Stimulated activated CD4-positive, alpha-beta T cell treated with anti-CD3 and anti-CD28 coated beads, Interleukin-1b, Interleukin-23, amount 100 ng/mL, for 48 hours (primary cell): ENCODE measurements at places on chromosomes 4 and X.

DNA sequence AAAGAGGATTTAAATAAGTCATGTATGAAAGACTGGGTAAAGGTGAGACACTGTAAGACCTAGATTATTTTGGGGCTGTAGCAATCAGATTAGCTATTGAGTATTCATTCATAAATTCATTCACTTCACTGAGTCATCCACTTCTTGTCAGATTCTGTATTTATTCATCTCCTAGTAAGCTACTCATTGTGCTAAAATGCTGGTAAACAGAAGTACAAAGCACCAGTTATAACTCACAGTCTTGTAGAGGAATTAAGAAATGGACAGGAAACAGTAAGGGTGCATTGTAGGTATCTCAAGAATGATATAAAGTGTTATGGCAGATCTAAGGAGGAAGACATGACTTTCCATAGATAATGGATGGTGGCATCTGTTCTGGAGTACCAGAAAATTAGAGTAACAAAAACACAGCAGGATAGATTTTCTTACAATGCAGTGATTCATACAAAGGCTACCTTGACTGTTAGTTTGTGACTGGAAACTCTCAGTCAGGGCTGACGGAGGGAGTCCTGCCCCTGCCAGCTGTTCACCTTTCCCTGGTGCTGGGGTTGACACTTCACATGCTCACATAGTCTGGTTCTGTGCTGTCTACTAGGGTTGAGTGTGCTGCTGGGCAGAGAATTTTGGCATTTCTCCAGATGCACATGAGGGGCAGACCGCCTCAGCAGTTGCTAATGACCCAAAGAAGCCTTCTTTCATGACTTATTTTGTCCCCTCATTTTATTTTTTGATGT lies 26.5 kb upstream of the HAND2 start:
- DNase-seq: no peak

- no peak for DNase-seq
Measured at GRCh38 chr4:15104825-15105224, 102.5 kb downstream of the CPEB2 start.

- DNase-seq: peak; percentile 27
Measured at GRCh38 chrX:71106427-71106826, at the start of gene CXorf65. Gene CXorf65 (minus strand): TSS chrX:71106740. CDS start chrX:71106556, 184 bp downstream.

- no peak for DNase-seq
Measured at GRCh38 chr4:26120098-26120825, 200.6 kb upstream of the RBPJ start.

DNA sequence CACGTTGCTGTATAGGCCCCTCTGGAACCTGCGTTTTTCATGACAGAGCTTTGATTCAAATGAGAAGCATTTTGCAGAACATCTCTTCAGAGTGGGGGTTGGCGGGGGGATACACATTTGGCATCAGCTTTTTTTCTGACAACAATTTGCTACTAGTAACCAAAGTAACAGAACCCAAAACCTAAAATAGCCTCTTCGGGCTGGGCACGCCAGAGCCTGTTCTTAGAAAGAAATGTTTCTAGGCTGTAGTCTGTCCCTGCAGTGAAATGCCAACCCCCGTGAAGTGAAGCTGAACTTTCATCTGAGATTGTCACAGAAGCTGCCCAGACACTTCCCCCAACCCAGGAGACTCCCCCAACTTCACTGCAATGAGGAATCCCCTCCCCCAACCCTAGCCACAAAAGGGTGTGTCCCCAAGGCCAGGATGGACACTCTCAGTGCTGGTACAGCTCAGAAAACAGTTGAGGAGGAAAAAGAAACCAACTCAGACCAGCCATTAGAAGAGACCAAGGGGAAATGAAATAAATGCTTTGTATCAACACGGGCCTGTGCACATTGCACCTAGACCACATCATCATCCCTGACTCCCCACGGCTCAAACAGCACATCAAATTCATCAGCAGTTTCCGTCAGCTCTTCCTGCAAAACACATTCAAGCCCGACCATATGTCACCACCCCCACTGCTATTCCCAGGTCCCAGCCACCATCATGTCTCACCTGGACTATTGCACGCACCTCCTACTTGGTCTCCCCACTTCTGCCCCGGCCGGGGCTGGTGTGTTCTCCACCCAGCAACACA lies 8.4 kb upstream of the MAN2B2 start:
- DNase-seq: no peak

DNA sequence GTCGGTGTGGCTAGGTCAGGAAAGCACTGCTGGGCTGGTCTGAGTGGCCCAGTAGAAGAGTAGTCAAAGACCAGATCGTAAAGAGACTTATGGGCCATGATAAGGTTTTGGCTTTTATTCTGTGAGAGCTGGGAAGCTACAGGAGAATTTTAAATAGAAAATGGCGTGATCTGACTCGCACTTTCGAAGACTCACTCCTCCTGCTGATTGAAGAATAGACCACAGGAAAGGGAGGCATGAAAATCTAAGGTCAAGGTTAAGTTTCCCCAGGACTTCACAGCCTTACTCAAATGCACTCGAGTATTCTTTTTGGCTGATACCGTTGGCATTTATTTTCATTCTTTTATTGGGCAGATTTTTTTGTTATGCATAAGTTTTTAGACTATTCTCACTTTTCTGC lies 231.4 kb upstream of the ANKRD50 start:
- no peak for DNase-seq

DNA sequence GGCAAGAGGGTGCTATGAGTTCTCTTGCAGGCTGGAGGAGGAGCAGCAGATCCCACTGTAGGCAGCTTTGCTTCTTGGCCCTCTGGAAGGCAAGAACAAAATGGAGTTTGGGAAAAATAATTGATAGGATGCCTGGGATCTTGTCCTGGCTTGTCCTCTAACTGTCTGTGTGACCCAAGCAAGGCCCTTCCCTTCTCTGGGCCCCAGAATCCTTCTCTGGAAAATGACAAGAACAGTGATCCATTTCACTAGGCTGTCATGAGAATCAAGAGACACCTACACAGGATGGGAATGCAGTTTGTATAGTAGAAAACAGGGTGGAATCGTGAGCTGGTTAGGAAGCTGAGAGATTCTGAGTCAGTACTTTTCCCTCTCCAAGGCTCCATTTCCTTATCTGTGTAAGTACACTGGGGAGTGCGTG lies 133.3 kb downstream of the PJA1 start:
- DNase-seq: no peak

- DNase-seq: no peak
Measured at GRCh38 chr4:136908122-136908521, 624.2 kb downstream of the PCDH18 start.

- DNase-seq: no peak
Measured at GRCh38 chr4:157907226-157907946, 265.4 kb downstream of the GASK1B start.

- no peak for DNase-seq
Measured at GRCh38 chr4:55103224-55103623, 22.2 kb downstream of the KDR start.

DNA sequence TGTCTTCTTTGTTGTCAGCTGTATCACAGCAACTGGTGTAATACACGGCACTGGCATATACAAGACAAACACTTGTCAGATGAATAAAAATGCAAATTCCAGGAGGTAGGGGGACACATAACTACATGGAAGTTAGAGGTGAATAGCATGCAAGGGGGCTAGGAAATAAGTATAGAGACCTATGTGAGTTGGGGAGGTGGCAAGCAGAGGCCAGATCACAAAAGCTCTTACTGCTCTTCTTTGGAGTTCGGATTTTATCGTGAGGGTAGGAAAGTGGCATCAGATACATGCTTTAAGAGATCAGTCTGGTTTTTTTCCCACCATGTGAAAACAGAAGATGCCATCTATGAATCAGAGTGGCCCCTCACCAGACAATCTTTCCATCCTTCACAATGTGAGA lies 2.8 kb upstream of the SRP72 start:
- no peak for DNase-seq

DNA sequence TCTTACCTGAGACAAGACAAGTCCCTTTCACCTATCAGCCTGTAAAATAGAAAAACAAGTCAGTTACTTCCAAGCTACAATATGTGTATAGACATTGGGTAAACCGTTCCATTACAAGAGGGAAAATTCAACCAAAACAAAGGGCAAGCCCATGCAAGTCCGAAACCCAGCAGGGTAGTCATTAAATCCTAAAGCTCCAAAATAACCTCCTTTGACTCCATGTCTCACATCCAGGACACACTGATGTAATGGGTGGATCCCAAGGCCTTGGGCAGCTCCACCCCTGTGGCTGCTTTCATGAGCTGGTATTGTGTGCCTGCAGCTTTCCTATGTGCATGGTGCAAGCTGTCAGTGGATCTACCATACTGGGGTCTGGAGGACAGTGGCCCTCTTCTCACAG lies 14.7 kb upstream of the FAM47B start:
- DNase-seq: no peak

GRCh38 chr4:60737858-60738257 lies 462.3 kb upstream of the ADGRL3 start:
- no peak for DNase-seq

DNA sequence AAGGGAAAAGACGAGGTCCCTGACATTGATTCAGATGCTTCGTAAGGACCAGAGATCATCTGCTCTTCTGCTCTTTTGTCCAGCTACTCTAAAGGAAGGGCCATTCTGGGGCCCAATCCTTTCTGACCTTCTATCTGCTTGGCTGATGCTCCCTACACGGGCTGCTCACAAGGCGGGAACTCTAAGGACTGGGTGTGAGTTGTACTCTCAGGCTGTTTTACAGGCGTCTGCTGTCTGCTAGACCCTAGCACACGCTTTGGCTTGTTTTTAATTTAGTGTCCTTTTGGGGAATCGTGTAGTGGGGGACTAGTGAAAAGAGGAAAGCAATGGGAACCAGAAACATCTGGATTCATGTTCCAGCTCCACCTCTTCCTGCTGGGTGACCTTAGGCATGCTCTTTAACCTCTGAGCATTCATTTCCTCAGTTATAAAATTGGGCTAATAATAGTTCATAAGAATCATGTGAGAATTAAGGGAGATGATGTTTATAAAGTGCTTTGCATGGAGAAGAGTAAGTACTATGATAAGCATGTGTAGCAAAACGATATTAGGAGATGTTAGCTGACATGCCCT lies 53.1 kb downstream of the CASP3 start:
- no peak for DNase-seq

GRCh38 chrX:136736690-136737089 lies 44.0 kb downstream of the ARHGEF6 start:
- no peak for DNase-seq

GRCh38 chrX:51257490-51257889 lies 75.1 kb upstream of the NUDT10 start:
- DNase-seq: no peak

DNA sequence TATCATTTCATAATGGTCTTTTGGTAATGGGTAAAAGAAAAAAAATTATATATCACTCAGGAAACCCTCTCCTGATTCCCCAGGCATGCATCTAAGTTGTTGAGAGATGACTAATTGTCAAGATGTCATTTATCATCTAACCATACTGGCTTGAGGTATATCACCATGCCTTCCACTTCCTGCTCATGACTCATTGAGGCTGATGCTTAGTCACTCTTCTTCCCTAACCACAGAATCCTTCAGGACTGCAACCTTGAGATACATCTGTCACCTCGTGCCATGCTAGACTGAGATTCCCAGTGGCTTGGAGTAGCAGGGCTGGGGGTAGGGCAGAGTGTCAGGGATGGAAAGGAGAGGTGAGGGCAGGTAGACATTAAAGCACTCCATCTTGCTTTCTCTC lies 782.5 kb upstream of the INTU start:
- DNase-seq: no peak

- no peak for DNase-seq
Measured at GRCh38 chrX:34279866-34280560, 147.9 kb upstream of the FAM47A start.

GRCh38 chr4:158006990-158007389 lies 165.8 kb downstream of the GASK1B start:
- DNase-seq: no peak

DNA sequence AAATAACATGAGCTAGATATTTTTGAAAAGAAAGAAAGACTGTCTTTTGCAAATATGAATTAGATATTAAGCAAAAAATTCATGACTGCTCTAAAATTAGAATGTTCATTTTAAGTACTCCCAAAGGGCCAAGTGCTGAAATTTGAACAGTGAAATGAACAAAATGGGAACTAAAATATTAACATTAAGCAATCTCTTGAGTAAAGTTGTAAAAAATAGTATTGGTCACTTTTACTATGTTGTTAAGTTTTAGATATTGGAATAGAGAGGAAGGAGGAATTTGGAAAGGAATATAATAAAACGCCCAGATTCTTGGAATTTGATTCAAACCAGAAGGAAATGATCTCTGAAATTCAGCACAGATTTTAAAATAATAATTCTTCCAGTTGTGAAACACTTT lies 125.9 kb upstream of the ANK2 start:
- DNase-seq: no peak

- DNase-seq: no peak
Measured at GRCh38 chrX:17692709-17693346, 44.5 kb upstream of the SCML1 start.

DNA sequence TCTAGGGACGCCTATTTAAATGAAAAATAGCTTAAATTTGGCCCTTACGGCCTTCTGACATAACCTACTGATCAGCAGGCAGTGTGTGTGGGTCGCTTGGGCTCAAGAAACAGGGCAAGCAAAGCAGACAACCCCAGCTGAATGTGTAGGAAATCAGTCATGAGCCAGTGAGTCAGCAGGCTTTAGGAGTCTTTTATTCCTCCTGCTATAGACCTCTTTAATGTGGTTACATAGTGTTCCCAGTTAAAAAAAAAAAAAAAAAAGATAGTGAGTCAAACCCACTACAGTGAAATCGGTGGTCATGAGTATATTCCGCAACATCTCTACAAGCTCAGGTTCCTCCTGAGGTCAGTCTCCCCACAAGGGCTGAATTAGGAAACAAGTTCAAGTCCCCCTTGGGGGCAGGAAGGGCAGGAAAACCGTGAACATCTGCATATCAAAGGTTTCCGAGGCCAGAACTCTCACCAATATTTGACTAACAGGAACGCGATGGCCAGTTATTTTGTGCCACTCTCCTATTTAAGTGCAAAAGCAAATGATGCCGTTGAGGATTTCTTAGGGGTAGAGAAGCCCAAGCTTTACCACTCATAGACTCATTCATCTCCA lies 32.7 kb downstream of the ACSL1 start:
- DNase-seq: peak; percentile 67

- DNase-seq: peak; percentile 6
Measured at GRCh38 chr4:109434007-109434971, 674 bp downstream of the SEC24B start.
